Thyroid gland (tissue), 4 donors: ENCODE measurements at places on chromosomes 1 and 21. TPM values are rescaled to one million over a fixed set of nuclear protein-coding genes. Genes with fewer than 3 reads are reported as not detected.

- no peak for DNase-seq
Measured at GRCh38 chr1:97396463-97396862, 524.4 kb downstream of the DPYD start.

DNA sequence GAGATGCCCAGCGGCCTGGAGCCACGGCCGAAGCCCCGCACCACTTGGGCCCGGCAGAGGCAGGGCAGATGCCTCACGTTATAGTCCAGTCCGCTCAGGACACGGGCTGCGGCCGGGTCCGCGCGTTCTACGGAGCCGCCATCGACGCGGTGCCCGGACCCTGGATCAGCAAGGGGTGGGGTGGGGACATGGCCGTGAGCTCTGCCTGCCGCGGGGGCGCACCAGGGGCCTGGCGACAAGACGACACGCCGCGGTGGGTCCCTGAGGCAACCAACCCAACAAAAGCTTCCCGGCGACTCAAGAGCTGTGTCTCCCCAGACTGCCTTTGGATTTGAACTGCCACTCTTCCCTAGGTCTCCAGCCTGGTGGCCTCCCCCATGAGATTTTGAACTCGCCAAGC lies 211.4 kb upstream of the GREM2 start:
- no peak for DNase-seq

DNA sequence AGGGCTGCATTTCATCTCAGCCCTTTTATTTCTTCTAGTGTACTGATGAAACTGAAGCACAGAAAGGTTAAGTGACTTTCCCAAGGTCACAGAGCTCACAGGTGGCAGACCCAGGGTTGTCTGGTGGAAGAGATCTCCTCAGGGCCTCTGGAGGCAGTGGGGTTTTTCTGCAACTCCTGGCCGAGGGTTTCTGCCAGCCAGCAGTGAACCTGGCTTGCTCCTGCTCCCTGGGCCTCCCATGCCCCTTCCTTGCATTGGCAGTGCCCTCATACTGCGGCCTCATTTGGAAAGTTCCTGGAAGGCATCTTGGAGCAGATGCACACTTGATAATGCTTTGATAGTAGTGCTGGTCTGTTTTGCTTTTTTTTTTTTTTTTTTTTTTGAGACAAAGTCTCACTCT lies 7.7 kb downstream of the GALNT2 start:
- DNase-seq: no peak

FAM131C gene
- total RNA-seq: 0.42 TPM

DNA sequence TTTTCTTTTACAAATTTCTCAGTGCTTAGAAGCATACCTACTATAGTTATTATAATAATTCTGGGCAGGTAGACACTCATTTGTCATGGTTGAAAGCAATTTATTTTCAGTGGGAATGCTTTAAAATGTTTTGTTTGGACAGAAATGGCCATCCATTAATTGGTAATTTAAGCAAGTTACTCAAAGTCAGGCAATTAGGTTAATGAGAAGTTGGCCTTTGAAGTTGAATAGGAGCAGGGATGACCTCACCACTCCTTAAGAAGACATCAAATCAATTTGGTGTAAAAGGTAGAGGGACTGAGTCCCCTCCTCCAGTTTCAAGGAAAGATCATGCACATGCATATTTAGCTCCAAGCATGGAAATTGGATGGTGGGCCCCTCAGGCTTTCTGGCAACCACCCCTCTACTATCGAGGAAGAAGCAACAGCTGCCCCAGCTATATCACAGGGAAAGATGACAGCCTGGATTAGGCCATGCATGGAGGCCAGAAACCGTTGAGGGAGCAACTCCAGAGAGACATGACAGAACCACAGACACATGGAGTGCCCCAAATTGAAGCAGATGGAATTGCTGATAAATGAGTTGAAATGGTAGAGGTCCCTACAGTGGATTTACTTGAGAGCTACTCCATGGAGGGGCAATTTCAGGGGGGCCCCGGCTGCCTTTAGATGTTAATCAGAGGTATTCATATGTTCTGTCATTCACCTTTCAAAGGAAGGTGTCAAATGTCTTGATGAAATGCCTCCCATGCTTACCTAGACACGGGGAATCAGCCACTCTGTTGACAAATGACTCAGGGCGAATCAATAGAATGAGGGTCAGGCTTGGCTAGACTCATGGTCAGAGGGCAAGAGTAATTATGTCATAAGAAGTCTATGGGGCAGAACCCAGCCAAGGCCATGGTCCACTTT lies 26.7 kb downstream of the HLX start:
- DNase-seq: no peak

DNA sequence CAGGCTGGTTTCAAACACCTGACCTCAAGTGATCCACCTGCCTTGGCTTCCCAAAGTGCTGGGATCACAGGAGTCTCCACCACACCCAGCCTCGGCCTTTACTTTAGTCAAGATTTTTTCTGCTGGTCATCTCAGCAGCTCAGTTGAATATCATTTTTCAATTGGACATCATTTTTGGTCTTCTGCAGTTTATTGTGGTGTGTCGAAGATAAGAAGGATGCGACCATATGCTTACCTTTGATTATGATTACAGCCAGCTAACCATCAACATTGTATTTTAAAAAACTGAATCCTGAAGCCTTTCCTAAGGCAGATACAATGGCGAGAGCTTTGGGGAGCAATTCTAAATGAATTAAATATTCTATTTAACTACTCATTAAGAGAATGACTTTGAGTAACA lies 12.3 kb upstream of the NFIA start:
- no peak for DNase-seq

DNA sequence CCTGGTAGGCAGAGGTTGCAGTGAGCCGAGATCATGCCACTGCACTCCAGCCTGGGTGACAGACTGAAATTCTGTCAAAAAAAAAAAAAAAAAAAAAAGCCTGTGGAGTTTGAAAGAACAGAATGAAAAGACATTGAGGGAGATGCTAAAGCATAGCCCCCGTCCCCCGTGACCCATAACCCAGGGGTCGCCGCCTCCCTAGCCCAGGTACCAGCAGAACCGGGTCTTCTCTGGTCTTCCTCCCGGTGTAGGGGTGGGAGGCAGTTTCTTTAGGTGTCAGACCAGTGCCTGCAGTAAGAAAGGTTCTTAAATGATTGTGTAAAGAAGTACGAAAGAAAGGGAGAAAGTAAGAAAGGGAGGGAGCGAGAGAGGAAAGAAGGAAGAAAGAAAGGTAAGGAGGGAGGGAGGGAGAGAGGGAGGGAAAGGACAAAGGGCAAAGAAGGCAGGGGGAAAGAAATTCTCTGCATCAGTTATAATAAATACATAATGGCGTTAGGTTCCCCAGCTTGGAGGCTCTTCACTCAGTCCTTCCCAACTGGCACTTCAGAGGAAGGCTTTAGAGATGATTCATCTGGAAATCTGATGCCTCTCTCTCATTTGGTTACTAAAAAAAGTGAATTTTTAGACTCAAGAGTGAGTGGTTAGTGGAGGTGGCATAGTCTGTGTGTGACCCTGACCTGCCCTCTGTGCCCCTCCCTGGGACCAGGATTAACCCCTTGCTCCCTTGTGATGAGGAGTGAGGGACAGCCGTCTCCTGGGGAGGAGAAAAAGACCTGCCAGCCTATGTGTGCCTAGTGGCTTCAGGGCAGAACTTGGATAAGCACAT lies 1.1 kb downstream of the IL24 start:
- DNase-seq: no peak

WLS gene
- total RNA-seq: 52.7 TPM

DNA sequence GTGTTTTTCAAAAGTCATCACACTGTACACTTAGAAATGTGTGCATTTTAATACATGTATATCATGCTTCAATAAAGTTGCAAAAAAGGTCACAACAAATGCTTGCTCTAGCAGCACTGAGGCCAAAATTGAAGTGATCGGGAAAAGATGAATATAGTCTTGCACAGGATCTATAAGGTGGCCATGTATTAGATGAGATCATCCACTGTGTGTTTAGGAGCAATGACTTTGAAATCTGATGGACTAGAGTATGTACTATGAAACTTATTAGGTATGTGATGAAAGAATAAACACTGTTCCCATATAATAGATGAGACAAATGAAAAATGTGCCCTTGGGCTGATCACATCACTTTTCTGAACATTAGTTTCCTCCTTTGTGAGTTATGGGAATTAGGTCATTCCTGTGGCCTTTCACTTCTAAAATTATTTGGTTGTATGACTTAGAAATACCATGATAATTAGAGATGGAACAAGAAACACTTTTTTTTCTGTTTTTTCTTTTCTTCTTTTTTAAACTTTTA lies 984.6 kb downstream of the ADGRL2 start:
- DNase-seq: no peak

MSTO1 gene
- 8.3 TPM for total RNA-seq

- peak; percentile 33 for DNase-seq
Measured at GRCh38 chr1:64956010-64956640, 10.2 kb downstream of the JAK1 start.

GRCh38 chr1:156705321-156705917 lies at the start of gene CRABP2:
Gene CRABP2, minus strand, starts transcription at chr1:156705583. Its CDS starts 137 bp downstream, at chr1:156705446.
- DNase-seq: peak; percentile 44

GRCh38 chr1:34441259-34442069 lies 264.8 kb downstream of the C1orf94 start:
- no peak for DNase-seq

DNA sequence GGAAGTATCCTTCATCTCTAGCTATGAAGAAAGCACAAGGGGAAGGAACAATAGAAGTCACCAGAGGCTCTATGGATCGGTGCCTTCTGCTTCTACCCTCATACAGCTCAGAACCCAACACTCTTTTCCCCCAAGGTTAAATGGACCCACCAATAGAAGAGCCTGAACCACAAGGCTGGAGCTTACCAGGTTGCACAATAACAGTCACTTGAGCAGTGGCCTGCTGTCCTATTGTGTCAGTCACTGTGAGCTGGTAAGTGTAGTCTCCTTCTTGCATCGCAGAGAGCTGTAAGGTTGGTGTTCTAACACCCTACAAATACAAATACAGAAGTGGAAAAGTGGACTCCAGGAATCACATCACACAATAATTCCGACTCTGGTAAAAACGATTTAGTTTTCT lies 103.0 kb downstream of the KIAA0319L start:
- DNase-seq: no peak

NBPF3 gene
- total RNA-seq: 13.8 TPM

DNA sequence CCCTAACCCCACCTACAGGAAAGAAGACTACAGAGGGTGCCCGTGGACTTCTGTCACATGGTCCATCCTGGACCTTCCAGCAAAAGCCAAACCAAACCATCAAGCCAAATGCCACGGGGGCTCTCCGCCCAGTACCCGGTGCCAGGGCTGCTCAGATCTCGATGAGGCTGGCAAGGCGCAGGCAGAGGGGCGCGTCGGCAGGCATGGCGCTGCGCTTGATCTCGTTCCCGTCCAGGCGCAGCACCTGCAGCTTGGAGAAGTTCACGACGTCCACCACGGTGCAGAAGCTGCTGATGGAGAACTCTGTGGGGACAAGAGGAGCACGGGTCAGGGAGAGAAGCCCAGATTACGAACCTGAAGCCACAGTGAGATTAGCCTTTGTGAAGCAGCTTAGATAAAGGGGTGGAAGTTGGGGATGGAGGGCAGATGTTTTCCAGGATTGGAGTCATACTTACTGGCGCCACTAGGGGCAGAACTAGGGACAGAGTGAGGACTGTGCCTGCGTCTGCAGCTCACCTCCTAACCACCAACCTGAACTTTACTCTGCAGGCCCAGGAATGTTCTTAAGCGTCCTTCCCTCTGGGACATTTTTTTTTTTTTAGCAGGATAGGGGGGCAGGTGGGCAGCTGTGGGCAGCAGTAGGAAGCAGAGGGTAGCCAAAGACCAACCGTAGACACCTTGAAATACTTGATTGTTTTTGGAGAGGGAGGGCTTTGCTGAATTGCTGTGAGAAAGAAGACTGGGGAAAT lies 8.6 kb downstream of the FMOD start:
- peak; percentile 56 for DNase-seq

GRCh38 chr1:46474570-46474969 lies 15.1 kb upstream of the DMBX1 start:
- no peak for DNase-seq

DNA sequence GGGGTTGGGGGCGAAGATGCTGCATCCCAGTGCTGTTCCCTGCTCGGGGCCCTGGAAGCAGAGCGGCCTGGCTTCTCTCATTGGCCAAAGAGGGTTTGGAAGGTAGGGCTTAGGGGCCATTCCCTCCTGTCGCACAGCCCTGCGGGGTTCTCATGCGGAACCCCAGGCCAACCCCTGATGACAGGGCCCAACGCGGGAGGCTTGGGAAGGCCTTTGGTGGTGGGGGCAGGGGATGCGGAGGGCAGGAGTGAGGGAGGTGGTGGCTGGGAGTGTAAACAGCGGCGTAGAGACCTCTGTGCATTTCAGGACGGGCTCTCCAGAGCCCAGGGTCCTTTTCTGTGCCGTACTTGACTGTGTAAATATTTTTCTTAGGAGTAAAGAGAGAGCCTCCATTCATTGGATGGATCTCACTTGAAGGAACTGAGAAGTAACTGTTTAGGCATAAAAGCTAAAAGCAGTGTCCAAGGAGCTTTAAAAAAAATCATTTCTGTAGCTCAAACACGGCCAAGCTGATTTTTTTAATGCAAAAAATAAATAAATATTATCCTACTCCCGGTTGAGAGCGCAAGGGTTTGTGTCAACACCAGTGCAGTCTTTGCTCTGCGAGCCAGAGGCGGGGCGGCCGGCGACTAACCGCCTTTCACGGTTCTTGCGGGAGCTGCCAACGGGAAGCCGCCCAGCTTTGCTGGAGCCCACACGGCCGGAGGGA lies 169.1 kb downstream of the PRDM16 start:
- DNase-seq: peak; percentile 88

- no peak for DNase-seq
Measured at GRCh38 chr1:2784854-2785630, 16.5 kb downstream of the TTC34 start.
